Brain pericyte (primary cell): ENCODE measurements at places on chromosomes 12 and 14.

- DNase-seq = no peak
These were observed 71.0 kb downstream of the TMTC2 start for GRCh38 chr12:82757656-82758055.

GRCh38 chr14:99081156-99081765 is 190.7 kb downstream of the BCL11B start:
- no peak for DNase-seq

GRCh38 chr12:122159882-122160281 is 14.1 kb downstream of the IL31 start:
- DNase-seq = no peak

DNA sequence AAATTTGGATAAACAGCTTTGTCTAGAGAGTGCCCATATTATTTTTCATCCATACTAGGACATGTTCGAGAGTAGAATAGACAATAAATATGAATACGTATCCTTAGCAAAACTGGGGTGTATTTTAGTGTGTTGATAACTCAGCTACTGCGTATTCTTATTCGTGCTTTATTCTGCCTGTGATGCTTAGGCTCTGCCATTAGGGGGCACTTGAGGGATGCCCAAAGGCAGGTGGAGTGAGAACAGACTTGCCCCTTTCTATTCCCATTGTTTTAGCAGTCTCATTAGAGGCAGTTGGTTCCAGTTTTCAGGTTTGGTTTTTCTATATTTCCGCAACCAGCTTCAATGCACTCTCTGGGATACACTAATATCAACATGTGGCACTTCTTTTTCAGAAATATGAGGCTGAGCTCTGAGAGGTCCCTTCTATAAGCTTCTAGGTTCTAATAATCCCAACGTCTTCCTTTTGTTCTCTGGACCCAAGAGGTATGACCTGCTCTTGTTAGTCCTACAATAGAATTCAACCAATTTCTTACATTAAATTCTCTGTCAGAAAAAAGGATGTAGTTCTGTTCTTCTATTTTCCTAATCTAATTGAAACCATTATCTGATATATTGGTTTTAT is 985.7 kb upstream of the FBXO33 start:
- DNase-seq = no peak

DNA sequence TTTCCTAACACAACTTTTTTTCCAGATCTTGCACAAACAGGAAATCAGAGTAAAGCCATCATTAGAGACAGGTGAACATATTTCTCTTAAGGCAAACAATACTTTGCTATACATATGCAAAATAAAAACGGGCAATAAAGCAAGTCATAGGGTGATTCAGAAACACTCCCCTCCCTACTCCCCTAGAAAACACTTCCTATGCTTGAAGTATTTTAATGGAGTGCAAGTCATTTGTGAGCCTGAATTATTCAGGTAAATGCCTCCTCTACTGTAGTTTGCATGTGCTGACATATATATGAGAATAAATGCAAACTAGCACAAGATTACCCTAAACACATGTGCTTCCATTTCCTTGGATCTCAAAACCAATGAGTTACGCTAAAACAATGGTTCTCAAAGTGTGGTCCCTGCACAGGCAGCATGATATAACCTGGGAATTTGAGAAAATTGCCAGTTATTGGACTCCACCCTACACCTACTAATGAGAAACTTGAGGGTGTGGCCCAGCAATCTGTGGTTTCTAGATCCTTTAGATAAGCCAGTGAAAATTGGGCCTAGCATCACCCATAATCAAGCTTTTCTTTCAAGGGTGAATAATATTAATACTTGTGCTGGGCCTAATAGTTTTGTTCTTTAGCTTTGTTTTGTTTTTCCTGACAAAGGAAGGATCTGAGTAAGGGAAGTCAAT is 159.7 kb upstream of the BMP4 start:
- DNase-seq = no peak

GRCh38 chr14:25053585-25053984 is 3.6 kb upstream of the STXBP6 start:
- no peak for DNase-seq

DNA sequence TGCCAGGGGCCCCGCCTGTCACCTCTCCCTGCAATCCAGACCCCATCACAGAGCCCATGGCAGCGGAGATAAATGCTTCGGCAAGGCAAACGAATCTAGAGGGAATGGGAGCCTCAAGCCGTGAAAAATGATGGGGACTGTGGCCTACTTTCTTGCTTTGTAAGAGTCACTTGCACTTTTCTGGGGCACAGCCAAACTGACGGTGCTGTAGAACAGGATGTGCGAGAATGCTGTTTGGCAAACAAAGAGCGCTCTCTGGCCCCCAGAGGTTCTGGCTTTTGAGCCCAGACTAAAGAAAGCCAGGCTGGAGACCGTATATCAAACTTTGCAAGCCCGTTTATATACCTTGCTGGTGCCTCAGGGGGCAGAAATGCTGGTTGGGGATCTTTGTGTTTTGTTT is 108.7 kb downstream of the CACNA1C start:
- DNase-seq = no peak

DNA sequence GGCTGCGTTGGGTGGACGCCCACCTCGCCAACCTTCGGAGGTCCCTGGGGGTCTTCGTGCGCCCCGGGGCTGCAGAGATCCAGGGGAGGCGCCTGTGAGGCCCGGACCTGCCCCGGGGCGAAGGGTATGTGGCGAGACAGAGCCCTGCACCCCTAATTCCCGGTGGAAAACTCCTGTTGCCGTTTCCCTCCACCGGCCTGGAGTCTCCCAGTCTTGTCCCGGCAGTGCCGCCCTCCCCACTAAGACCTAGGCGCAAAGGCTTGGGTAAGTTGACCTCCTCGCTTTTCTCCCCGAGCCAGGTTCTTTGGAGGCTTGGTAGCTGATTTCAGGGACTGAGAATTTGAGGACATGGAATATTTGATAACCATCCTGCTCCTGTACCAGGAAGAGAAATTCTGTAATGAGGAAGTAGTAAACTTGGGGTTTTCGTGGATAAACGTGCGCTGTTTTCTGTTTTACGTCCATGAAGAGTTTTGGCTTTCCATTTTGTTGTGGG is 530 bp downstream of the APAF1 start:
- DNase-seq = no peak

DNA sequence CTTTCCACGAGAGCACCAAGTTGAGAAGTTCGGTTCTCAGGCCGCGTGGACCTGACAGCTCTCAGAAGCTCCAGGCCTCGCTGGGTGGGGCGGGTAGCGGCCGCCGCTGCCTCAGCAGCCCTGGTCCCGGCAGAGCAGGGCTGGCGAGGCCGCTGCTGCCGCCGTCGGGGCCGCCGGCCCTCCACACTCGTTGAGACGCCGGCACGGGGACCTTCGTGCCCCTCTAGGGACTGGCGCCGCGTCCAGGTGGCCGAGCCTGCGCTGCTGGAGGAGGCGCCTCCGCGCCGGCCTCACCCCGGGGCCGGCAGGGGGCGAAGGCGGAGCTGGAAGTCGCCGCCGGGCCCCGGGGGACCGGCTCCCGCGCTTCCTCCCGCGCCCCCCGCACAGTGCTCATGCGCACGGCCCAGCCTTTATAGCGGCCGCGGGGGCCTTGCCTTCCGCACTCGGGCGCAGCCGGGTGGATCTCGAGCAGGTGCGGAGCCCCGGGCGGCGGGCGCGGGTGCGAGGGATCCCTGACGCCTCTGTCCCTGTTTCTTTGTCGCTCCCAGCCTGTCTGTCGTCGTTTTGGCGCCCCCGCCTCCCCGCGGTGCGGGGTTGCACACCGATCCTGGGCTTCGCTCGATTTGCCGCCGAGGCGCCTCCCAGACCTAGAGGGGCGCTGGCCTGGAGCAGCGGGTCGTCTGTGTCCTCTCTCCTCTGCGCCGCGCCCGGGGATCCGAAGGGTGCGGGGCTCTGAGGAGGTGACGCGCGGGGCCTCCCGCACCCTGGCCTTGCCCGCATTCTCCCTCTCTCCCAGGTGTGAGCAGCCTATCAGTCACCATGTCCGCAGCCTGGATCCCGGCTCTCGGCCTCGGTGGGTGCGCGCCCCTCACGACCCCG is at the start of gene COCH:
Gene COCH, plus strand, starts transcription at position 440 of the 879 bp plus-strand sequence. Its CDS starts 380 bp downstream, at position 820.
- no peak for DNase-seq

DNA sequence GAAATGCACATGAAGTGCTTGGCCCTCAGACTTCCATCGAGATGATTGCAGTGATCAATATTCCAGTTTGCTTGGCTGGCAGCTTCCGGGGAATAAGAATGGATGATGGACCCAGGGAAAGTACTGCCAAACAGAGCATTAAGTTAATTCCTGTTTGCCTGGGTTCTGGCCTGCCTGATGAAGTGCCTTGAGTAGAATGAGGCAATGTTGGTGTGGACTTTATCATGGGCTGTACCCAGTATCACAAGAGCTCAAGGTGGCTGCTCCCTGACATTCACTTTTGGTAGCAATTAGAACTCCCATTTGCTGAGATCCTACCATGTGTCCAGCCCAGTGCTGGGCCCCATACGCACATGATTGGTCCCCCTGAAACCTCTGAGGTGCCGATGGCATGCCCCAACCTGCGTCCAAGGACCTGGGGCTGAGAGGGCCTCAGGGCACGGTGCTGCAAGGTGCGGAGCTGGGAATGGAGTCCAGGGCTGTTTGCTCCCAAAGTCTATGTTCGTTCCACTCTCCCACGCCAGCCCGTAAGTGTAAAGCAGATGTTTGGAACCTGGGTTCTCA is 80.7 kb downstream of the SLC25A47 start:
- DNase-seq = no peak

- no peak for DNase-seq
These were observed 6.0 kb upstream of the AMN start for GRCh38 chr14:102916347-102917055.

GRCh38 chr12:105960319-105961083 is 178.3 kb downstream of the NUAK1 start:
- DNase-seq = no peak

- DNase-seq = no peak
These were observed 629.3 kb downstream of the DIO2 start for GRCh38 chr14:79581912-79582576.

- DNase-seq = no peak
These were observed 103.2 kb downstream of the SLC15A5 start for GRCh38 chr12:16174282-16174681.

DNA sequence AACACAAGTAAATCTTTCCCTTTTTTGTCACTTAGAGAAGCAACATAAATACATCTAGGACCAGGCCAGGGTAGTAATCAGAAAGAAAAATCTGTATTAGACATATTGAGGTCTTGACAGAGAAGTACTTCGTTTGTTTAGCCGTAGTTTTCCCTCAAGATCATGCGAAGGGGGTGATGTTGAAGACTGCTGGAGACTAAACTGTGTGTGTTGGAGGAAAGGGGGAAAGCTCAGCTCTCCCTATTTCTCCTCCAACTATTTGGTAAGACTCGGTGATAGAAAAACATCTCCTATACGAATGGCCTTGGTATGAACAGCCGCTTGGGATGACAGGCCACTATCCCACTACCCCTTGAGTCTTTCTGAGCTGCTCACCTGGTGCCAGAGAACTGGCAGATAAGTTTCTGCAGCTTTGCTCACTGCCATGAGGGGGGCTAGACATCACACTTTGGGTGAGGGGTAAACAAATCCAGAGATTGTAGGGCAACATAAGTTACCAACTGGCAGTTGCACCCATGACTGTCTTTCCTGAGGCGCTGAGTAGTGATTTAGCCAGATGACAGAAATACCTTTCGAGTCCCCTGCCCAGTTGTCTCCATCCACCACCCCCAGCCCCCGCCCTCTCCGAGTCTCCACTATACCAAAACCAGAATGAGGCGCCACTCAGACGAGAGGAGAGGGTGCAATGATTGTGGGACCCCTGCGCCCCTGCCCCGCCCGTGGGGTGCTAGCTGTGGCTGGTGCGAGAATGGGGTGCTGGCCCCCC is 685 bp downstream of the VAMP1 start:
- no peak for DNase-seq

GRCh38 chr14:106509807-106510206 is 983.4 kb downstream of the TMEM121 start:
- no peak for DNase-seq

DNA sequence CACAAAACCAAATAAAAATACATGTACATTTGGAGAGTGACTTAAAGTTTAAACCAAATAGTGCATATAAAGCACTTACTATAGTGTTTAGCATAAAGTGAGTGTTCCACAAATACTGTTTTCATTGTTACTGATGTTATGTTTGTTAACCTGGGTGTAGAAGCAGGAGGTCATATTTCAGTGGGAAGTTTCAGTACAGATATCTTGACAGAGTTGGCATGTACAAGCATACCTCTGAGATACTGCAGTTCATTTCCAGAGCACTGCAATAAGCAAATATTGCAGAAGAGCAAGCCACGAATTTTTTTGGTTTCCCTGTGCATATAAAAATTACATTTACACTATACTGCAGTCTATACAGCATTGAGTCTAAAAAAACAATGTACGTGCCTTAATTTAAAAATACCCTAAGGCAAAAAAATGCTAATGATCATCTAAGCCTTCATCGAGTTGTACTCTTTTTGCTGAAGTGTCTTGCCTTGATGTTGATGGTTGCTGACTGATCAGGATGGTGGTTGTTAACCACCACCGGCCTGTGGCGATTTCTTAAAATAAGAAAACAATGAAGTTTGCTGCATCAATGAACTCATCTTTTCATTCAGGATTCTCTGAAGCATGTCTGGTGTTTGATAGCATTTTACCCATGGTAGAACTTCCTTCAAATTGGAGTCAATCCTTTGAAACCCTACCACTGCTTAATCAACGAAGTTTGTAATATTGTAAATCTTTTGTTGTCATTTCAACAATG is 361.1 kb upstream of the RPL10L start:
- DNase-seq = no peak

- no peak for DNase-seq
These were observed 89.8 kb downstream of the SLC15A5 start for GRCh38 chr12:16187660-16188059.

- no peak for DNase-seq
These were observed 41.3 kb upstream of the BCL7A start for GRCh38 chr12:121980191-121980891.

- no peak for DNase-seq
These were observed 429.8 kb upstream of the CCDC196 start for GRCh38 chr14:66056268-66056907.

DNA sequence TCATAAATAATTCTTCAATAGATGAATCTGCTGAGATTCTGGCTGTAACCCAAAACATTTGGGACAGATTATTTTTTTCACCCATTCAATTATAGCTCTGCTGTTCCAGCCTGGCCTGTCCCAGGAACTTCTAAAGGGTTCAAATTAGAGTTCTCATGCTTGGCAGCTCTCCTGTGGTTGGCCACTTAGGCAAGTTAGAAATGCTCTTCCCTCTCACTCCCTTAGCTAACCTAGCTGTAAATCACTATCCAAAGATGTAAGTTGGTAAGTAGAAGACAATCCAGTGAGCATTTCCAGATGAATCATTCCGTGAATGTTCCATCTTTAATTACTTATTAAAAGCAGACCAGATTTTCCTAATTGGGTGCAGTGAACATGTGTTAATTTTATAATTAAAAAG is 760.4 kb upstream of the TBX3 start:
- no peak for DNase-seq

GRCh38 chr14:104874571-104875411 is 9.7 kb downstream of the CEP170B start:
- no peak for DNase-seq
